ENCODE measurements at places on chromosomes 7 and 10.

DNA sequence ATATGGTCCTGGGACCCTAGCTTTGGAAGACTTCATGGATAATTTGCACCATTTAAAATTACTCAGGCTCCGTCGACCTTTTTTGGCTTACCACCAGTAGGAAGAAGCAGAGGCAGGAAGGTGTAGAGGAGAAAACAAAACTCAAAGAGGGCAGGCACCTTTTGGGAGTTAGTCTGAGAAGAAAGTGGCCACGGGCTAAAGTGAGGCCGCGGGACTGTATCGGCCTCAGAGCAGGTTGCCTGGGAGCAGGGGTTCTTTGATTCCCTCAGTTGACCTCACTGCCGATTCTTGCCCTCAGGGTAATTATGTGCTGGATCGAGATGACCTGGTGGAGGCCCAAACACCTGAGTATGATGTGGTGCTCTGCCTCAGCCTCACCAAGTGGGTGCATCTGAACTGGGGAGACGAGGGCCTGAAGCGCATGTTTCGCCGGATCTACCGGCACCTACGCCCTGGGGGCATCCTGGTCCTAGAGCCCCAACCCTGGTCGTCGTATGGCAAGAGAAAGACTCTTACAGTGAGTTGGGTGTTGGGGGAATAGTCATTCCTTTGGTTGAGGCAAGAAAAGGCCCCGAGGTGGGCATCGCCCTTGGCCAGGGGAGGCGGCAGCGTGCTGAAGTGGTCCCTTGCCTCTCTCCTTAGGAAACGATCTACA lies 3.1 kb downstream of the MEPCE start:
- no peak for DNase-seq

GRCh38 chr7:138204285-138204981 lies 128.2 kb downstream of the AKR1D1 start:
- DNase-seq: no peak

DNA sequence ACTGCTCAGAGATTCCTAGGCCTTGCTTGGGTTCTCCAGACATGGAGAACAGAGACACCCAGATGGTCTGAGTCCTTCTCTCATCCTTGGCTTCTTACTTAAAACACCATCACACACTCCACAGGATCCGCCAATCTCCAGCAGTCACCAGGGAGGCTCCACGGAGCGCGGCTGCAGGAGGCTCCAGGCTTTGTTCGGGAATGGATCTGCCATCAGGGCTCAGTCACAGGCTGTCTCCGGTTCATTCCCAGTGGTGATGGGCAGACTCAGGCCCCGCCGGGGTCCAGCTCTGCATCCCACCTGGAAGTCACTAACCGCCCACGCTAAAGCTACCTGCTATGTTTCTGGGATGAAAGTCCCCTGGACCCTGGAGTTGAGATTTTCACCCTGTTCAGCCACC lies 312.9 kb downstream of the TCERG1L start:
- DNase-seq: no peak

DNA sequence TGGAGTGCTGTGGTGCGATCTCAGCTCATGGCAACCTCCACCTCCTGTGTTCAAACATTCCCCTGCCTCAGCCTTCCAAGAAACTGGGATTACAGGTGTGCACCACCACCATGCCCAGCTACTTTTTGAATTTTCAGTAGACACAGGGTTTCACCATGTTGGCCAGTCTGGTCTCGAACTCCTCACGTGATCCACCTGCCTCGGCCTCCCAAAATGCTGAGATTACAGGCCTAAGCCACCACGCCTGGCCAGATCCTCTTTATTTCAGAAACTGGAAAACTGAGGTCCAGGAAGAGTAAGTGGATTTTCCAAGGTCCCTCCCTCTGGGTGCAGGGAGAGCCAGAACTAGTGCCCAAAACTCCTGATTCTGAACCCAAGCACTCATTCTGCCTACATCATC lies 413.1 kb upstream of the AUTS2 start:
- no peak for DNase-seq

- DNase-seq: no peak
These were observed 72.3 kb upstream of the ZNF746 start for GRCh38 chr7:149569726-149570422.

GRCh38 chr10:57919864-57920263 lies 347.8 kb downstream of the IPMK start:
- no peak for DNase-seq

GRCh38 chr10:122163174-122164022 lies 107.7 kb upstream of the BTBD16 start:
- peak; percentile 27 for DNase-seq

- no peak for DNase-seq
These were observed 19.0 kb downstream of the GIMAP4 start for GRCh38 chr7:150586068-150586784.

GRCh38 chr10:80540136-80540535 lies 2.4 kb downstream of the SH2D4B start:
- no peak for DNase-seq

DNA sequence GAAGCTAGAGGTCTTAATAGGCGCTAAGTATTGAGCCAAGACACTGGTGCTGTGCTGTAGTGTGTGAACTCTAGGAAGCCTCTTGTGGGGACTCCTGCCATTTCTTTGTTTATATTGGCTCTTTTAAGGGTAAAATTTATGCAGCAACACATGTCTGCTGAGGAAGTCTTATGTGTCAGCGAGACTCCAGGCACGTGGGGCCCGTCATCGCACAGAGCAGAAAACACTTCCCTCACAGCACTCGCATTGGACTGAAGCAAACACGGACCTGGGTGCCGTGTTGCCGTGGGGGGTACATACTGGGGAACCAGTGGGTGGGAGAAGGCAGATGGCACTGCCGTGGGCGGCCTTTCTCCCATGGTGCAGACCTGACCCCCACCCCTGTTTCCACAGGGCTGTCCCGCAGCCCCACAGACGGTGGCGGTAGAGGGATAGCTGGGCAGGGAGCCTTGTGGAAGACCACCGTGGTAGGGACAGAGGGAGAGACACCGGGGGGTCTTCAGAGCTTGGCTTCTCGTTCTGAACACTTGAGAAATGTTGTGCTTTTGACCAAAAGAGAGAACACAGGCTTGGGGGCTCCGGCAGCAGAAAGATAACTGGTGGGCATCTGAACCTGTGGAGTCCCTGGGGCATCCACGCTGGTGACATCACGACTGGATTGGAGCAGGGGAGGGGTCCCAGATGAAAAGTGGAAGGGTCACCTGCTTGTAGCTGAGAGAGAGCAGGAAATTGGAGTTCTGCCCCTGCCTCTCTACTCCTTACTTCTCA lies 284.7 kb upstream of the SHH start:
- no peak for DNase-seq

DNA sequence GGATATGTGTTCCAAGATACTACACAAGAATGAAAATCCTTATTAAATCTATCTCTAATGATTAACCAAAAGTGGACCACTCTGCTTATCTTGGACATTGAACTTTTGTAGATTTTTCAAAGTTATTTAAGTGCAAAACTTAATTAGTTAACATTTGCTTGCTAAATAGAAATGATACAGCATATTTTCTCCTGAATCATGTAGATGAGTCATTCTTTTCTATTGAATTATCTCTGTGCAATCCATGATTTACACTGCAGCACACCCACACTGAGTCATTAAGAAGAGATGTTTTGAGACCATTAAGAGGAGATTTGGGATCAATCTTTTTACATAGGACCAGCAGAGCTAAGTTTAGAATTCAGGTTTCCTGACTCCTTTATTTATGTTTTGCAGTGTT lies 6.6 kb upstream of the ABCC2 start:
- DNase-seq: no peak

- DNase-seq: peak; percentile 66
These were observed at the start of gene ELMO1 for GRCh38 chr7:37448636-37449361. TSS of gene ELMO1 (minus strand) at chr7:37448864. CDS start at chr7:37342690, 106,174 bp downstream.

DNA sequence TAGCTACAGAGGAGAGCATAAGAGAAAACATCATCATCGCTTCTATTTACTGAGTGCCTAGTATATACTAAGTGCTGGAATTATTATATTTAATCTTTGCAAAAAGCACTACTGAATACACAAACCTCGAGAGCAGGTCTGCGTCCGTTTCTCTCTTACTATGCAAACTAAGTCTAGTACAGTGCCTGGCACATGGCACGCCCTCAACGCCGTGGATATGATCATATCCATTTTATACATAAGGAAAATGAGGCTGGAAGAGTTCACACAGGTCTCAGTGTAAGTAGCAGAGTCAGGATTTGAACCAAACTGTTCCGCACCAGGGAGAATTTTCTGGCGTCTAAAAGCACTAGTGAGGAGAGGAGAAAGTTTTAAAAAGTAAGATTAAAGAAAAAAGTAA lies 17.6 kb downstream of the MXI1 start:
- DNase-seq: no peak

- DNase-seq: no peak
These were observed 56.9 kb downstream of the GRB10 start for GRCh38 chr7:50725774-50726173.

DNA sequence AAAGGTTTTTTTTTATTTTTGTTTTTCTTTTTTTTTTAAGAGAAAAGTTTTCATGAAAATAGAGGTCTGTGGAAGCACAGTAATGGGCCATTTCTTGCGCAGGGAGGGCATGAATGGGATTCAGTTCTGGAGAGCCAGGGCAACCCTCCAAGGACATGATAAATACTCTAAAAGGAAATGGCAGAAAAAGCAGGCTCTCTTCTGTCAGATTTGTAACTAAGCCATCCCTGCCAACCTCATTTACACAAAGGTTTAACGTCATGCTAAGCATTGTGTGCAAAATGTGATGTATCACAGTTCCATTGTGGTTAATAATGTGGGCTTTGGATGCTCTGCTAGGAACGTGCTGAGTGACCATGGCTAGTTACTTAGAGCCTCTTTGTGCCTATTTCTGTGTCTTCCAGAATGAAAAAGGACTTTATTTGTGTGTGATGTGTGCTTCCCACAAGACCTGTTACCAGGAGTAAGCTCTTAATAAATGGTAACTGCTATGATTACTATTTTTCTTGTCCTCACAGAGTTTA lies 1095.9 kb upstream of the SORCS1 start:
- DNase-seq: no peak

- no peak for DNase-seq
These were observed 59.5 kb upstream of the PRKG1 start for GRCh38 chr10:51014680-51015389.

Measured in anterior cingulate cortex (tissue), 58 donors.